ENCODE measurements at places on chromosomes 16 and 17. TPM values are rescaled to one million over a fixed set of nuclear protein-coding genes. Genes with fewer than 3 reads are reported as not detected.

HS3ST3A1 gene
- total RNA-seq, result 0.33 TPM

TSPAN10 gene
- total RNA-seq, result 0.66 TPM

DNA sequence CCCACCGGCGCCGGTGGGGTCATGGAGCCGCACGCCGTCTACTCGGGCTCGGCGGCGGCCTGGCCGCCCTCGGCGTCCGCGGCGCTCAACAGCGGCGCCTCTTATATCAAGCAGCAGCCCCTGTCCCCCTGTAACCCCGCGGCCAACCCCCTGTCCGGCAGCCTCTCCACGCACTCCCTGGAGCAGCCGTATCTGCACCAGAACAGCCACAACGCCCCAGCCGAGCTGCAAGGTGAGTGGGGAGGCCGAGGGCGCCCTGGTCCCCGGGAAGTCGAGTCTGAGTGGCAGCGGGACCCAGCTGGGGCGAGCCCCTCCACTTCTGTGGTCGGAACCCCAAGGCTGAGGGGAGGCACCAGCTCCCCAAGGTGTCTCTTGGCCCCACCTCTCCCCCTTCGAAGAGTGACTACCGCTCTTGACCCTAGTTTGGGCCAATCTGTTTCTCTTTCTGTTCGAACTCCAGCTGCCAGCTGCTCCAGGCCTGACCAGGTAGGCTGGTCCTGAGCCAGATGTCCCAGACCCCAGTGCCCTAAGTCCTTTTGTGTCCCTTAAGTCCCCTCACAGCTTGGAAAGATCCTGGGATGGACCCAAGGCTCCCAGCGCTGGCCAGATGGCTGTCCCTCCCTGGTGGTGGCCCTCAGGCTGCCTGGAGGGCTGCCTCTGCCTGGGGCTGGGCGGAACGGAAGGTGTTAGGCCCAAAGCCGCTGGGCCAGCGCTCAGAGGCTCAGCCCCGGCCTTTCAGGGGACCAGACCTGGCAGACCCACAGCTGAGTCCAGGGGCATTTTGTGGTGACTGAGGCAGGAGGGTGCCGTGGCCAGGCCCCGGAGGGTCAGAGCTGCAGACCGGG lies 1.2 kb downstream of the FOXF1 start:
- DNase-seq, result no peak

- DNase-seq, result no peak
Measured at GRCh38 chr17:48637323-48638260, 11.4 kb upstream of the HOXB9 start.

GRCh38 chr16:66996324-66996982 lies 8.1 kb downstream of the CES4A start:
- peak; percentile 58 for DNase-seq

KRTAP9-4 gene
- not detected for total RNA-seq

ZNF469 gene
- 1.9 TPM for total RNA-seq

NAGS gene
- 0.94 TPM for total RNA-seq

DNA sequence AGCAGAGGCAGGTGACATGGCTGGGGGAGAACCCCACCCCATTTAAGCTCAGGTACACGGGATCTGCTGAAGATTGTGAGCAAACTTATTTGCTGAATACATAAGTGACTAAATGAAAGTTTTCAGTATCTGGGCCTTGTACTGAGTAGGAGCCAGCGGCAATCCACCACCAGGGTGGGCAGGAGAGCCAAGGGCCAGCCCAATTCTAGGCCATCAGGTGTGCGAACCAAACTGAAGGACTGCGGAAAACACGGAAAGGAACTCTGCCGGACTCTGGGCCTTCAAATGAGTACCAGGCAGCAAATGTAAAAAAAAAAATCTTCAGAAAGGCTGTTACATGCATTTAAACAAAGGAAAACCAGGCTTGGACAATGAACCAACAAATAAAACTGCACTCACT lies 19.7 kb downstream of the ARHGAP17 start:
- DNase-seq, result no peak

DNA sequence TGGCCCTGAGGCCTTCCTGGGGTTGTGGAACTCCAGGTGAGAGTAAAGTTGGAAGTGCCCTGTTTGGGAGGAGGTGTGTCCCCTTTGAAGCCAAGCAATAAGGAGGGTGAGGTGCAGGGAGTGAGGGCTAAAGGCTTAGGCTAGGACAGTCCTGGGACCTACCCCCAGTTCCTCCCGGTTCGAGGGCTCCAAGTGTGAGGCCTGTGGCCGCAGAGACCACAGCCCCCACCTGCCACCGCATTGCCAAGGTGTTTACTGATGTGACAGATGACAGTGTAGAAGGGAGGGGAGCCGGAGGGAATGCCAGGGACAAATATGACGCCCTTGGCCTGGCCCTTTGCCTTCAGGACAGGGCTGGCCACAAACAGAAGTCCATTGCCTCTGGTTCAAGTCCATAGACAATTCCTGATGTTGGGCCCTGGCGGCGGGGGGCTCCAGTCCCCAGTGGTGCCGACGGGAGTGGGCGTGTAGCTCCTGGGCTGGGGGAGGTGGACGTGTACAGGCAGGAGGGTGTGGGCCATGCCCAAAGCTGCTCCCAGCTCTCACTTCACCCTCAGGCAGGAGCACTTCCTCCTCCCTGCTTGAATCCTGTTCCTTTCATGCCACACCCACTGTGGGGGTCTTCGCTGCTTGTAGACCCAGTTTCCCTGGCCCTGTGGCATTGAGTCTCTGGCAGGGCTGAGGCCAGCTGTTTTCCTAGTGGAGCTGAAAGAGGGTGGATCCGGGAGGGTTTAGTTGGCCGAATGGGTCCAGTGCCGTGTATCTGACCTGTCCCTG lies 3.2 kb downstream of the ADORA2B start:
- DNase-seq, result no peak

PPP1R1B gene
- total RNA-seq, result 1.0 TPM

DNA sequence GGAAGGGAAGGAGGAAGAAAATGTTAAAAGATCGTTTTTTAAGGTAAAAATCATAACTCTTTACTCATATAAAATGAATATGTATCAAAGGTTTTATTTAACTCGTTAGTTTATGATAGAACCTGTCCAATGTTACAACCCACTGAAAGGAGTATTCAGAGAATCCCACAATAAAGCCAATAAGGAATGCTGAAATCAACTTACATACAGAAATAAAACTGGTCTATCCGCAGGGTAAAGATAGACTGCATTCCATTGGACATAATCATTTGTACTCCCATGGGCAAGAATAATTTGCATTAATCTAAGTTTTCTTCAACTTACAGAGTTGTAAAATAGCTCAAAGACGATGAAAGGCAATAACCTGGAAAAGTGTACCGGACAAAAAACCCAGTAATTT lies 17.9 kb upstream of the BEAN1 start:
- DNase-seq, result no peak

GRAPL gene
- 6.6 TPM for total RNA-seq

DNA sequence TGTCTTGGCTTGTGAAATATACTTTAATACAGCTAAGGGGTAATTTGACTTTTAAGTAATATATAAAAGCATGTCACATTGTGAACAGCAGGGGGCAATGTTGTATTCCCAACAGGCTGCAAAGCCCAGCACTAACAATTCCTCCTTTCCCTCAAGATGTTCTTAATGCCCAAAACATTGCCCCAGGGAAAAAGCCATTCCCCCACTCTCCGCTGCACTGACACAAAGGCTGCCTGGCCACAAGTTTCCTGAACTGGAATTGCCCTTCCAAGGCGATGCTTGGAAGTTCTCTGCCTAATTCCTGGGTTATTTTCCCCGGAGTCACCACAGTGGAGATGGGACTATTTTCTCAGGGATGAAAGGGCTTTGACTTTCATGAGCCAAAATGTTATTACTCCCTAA lies 27.2 kb downstream of the CLEC16A start:
- DNase-seq, result no peak

GRCh38 chr16:89050868-89051311 lies 42.8 kb upstream of the ACSF3 start:
- DNase-seq, result no peak

GRCh38 chr17:29347831-29348629 lies 42.1 kb upstream of the TAOK1 start:
- DNase-seq, result no peak

TVP23A gene
- total RNA-seq, result 5.6 TPM

DNA sequence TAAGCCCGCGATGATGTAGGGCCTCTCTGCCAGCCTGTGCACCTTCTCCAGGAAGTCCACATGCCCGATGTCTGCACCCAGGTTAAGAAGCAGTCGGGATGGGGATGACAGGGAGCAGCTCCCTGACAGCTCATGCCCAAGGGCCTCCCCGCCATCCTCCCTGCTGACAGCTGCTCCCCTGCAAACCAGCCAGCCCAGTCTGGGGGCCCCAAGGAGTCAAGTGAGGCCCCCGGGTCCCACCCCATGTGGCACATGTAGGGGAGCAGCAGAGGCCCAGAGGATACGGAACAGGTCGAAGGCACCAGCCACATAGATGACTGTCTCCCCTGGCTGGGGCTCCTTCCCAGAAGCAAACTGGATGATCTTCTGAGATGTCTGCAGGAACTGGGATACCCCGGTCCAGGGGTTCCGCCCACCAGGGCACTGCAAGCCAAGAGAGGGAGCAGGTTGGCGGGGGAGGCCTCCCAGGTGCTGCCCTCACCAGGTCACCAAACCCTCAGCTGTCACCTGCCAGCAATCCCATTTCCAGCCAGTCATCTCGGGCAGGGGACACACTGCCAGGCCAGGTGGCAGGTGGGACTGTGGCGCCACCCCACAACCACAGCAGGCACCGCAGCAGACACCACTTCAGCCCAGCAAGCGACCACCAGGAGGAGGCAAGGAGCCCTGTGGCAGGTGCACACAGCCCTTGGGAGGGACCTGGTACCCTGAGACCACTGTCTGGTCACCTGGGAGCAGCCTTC lies 4.6 kb downstream of the PCYT2 start:
- no peak for DNase-seq

- no peak for DNase-seq
Measured at GRCh38 chr16:89253548-89254287, 36.2 kb downstream of the ZNF778 start.

DNA sequence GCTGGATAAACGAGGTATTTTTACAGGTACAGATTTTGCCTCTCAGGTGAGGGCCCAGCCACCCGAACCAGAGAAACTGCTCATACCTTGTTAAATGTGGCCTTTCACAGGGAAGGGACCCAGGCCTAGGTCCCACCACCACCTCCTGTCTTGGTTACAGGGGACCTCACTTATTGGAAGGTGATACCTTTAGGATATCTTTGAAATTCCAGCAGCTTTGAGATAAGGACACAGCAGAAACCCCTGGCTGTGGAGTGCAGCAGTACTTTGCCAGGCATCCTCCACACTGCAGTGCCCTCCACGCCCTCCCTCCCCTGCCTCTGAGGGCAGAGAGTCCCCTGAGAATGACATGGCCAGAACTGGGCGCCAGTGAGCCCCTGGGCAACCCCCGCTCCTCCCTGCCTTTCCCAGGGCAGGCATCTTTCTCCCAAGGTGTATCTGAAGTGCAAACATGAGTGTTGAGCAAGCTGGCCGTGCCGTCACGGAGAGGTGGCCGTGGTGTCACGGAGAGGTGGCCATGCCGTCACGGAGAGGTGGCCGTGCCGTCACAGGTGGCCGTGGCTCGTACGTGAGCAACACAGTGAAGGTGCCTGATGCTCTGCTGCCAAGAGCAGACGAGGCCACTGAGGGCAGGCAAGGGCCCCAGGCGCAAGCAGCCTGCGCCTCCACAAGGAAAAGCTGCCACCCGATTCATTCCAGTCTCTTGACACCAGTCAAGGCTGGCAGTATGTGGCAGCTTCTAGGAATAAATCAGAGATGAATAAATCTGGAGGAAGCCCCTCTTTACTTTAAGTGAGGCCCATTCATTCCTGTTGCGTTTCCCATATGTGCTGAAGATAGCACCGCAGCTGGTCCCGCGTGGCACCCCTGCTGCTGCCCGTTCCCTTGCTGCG lies 134.5 kb upstream of the CHMP6 start:
- no peak for DNase-seq

All from aorta (tissue), 5 donors.